Stimulated activated CD8-positive, alpha-beta memory T cell treated with anti-CD3 and anti-CD28 coated beads, Interleukin-15, amount 100 ng/mL, for 24 hours (primary cell): ENCODE measurements at places on chromosomes 3 and 15.
A peak's percentile ranks its signal among the peaks of the same experiment; 100 is the strongest.

GRCh38 chr15:74050127-74050526 lies 32.2 kb downstream of the GOLGA6A start:
- no peak for DNase-seq

DNA sequence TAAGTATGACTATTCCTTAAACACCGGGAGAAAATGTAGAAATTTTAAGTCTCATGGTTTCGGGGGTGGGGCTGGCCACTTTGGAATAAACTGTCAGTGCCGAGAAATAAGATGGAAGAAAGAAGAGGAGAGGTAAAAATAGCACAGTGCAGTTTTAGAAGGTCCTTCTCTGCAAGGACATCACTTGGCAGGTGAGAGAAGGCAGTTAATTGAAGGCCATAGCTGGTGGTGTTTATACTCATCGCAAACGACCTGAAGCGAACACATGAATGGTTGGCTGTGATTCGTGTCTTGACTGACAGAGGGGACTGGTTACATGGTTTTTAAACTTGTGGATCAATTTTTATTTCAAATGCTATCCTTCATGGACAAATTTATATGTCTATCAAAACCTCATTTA lies 54.9 kb upstream of the SENP5 start:
- no peak for DNase-seq

DNA sequence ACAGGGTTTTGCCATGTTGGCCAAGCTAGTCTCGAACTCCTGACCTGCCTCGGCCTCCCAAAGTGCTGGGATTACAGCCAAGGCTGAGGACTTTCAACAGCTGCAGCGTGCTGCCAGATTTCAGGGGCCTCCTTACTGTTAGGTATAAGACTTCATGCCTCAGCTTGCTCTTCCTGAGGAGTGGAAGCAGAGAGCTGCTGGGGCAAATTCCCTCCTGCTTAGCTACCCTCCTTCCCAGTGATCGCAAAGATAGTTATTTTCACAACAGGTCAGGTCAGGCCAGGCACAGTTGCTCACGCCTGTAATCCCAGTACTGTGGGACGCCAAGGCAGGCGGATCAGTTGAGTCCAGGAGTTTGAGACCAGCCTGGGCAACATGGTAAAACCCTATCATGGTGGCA lies 2.6 kb upstream of the CPNE9 start:
- no peak for DNase-seq

GRCh38 chr15:80607287-80607980 lies 87.7 kb upstream of the ABHD17C start:
- DNase-seq, result no peak

DNA sequence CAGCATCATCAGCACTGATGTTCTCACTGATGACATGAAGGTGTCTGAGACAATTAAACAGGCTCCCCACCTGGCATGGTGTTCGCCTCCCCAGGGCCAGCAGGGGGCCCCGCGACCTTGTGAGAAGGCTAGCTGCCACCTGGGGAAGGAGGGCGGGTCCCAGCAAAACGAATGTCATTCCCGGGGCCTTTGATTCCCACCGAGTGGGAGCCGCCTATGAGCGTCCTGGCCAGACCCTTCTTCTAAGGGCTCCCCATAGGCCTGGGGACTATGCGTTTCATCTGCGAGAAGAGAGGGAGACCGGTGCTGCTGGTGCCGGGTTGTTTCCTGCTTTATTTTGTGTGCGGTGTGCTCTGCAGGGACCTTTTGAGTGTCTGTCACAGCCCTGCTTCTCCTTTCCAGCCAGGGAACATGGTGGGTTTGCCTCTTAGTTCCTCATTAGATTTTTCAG lies 20.5 kb upstream of the MINDY4B start:
- DNase-seq, result peak; percentile 16

DNA sequence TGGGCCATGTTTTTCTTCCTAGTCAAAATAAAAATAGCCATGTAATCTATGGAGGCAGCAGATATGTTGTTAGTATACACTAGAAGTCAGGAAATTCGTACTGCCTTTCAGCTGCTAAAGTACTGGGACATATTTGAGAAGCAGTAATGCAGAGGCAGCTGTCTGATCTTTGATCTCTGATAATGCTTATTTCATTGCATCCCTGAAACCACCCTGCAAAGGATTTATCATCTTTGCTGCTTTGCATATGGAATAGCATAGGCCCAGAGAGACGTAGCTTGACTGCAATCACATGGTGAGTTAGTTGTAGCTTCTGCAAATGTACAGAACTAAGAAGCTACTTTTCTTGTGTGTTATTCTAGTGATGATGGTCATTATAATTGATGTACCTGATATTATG lies 52.4 kb downstream of the RBM6 start:
- no peak for DNase-seq

GRCh38 chr15:96720656-96721055 lies 390.2 kb downstream of the NR2F2 start:
- no peak for DNase-seq

- no peak for DNase-seq
Observed at GRCh38 chr3:17969985-17970568, 227.6 kb upstream of the TBC1D5 start.

- no peak for DNase-seq
Observed at GRCh38 chr3:135089451-135089850, 294.4 kb downstream of the EPHB1 start.

DNA sequence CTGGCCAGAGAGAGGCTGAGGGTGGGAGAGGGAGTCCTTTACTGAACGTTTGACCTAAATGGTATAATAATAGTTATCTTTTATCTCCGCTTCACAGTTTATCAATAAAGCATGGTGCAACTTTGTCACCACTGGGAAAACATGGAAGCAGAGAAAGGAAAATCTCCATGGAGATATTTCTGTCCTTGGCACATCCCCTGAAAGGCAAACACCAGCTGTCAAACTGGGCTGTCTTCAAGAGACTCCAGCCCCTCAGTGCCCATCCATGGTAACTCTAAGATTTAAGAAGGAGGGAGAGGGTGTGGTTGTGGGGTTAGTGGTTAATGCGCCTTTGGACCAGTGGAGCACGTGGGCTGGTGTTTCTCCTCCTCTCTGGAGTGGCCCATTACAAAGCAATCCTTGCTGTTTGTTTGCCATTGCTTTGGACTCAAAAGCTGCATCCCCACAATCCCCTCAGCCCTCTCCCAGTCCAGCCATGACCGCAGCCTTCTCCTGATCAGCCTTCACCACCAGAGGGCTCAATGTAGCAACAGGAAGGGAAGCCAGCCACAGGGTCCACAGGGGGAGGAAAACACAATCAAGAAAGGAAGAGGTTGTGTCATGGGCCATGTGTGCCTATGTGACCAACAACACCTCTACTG lies 38.2 kb upstream of the FAM174B start:
- DNase-seq, result no peak

DNA sequence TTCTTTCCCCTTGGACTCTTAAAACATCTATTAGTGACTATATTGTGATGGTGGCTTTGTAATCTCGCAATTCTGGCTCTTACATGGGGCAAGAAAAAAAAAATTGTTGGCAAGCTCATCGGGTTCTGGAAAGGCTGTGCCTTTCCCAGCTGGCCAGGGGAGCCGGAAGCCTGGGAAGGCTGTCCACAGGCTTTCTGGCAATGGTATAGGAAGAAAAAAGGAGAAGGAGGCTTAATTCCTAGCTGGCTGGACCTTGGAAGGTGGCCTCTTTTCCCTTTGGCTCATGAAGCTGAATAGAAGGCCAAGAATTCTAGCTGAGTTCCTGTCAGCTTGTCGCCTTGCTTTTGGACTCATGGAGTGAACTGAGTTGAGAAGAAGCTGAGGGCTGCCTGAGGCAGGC lies 243.5 kb upstream of the SEMA6D start:
- no peak for DNase-seq

DNA sequence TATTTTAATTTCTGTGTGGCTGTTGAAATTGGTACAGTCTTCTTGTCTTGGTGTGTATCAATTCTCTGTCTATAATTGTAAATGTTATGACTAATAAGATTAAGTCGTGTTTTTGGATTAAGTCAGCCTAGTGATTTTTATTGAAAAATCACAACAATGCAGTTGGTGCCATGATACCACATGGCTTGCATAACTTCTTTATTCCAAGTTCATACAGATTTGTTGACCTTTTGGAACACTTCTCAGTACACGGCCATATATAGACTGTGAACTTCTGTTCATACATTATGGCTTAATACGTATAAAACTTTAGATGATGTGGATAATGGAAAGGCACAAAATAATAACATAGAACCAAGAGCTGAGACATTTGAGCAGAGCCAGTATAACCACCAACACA lies 121.2 kb upstream of the NAALADL2 start:
- no peak for DNase-seq

GRCh38 chr15:90231028-90232017 lies 2.4 kb downstream of the CIB1 start:
- DNase-seq, result peak; percentile 20

GRCh38 chr3:178823591-178824246 lies 247.9 kb downstream of the ZMAT3 start:
- DNase-seq, result no peak

DNA sequence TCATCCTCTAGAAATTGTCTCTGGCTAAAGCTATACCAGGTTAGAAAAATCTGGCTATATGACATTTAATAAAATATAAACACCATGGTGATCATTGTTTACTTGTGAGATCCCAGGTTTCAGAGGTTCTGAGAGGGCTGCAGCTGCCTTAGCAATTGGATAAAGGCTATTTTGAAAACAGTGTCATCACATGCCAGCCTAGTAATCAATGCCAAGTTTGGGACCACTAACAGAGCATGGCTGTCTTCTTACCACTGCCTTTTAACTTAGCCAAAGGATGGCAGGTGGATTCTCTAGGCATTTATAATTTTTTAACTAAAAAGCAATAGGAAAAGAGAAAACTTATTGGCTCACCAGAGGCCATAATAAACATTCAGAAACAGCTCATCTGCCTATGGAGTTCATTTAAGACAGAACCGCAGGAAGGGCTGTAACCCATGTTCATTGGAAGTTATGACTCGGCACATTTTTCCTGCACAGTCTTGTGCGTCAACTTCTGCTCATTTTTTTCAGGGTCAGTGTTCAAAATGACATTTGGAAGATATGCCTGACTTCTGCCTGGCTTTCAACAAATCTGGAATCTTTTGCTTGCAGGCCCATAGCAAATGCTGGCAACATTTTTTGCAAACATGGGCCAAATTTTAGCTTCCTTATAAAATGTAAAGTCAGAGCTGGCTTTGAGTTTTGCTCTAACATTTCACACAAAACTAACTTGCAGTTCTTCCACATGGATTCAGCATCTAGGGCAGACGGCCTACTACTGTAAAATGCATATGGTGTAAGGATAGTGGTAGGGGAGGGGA lies 476.0 kb upstream of the TBL1XR1 start:
- DNase-seq, result no peak

- no peak for DNase-seq
Observed at GRCh38 chr3:62631488-62631887, 243.7 kb downstream of the CADPS start.

DNA sequence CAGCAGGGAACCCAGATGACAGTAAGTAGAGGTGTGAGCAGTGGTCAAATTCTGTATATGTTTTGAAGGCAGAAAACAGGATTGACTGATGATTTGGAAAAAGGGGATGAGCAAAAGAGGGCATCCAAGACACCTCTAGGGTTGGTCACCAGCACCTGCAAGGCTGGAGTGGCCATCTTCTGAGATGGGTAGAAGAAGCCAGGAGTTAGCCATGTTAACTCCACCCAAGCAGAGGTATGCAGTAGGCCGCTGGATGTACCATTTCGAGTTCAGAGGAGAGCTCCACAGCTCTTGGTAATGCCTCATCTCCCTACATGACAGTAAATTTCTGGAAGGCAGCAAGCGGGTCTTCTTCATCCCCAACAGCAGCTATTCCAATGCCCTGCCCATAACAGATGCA lies 7.0 kb downstream of the RFTN1 start:
- DNase-seq, result no peak

- DNase-seq, result no peak
Observed at GRCh38 chr3:15521573-15521965, at the start of gene COLQ. Gene COLQ, minus strand, starts transcription at chr3:15521706. Its CDS starts 81 bp downstream, at chr3:15521625.

DNA sequence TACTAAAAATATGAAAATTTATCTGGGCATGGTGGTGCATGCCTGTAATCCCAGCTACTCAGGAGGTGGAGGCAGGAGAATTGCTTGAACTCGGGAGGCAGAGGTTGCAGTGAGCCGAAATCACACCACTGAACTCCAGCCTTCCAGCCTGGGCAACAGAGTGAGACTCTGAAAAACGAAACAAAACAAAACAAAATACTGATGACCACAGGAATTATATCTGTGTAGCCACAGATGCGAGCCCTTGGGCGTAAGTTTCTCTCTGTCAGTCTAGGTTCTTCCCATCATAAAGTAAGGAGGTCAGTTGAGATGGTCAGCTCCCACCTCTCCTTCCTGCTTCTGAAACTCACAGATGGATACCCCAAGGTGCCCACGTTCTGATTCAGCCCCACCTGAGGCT lies 37.7 kb upstream of the CFAP161 start:
- no peak for DNase-seq

GRCh38 chr3:30644615-30645014 lies 38.2 kb downstream of the TGFBR2 start:
- DNase-seq, result no peak

GRCh38 chr3:377158-377561 lies 180.6 kb downstream of the CHL1 start:
- no peak for DNase-seq

DNA sequence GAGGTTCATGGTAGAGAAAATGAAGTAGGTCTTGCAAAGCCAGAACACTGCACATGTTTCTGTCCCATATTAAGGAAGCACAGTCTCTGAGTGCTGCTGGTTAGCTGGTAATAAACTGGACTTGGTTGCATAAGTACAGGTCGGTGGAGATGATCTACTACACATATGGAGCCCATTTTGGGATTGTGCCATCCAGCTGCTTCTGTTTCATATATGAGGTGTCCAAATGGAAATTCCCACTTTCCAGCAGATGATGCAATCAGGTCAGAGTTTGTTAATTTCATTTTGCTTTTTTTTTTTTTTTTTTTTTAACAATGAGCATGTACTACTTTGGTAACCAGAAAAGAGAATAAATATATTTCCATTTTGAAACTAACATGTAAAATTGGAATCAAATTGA lies 122.6 kb downstream of the SATB1 start:
- no peak for DNase-seq

DNA sequence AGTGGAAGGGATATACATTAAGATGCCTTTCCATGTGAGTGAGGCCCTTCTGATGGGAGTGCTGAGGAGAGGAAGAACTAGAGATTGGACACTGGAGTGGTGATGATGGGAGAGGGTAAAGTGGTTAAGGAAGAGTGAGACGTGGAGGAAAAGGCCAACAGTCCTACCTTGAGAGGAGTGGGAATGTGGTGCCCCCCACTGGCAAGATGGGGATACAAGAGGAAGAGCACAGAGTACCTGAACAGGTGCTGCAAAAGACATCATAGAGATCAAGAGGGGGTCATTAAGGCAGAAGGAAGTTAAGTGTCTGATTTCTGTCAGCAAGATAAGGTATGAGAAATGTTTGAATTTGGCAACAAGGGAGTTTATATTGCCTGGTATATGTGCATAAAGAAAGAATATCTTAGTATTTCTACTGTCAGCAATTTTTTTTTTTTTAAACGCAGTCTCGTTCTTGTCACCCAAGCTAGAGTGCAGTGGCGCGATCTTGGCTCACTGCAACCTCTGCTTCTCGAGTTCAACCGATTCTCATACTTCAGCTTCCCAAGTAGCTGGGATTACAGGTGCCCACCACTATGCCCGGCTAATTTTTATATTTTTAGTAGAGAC lies 34.0 kb downstream of the ARIH2 start:
- DNase-seq, result no peak
